ENCODE measurements at places on chromosomes 11 and 22.

- DNase-seq: no peak
Observed at GRCh38 chr22:49491221-49491635, 336.4 kb downstream of the BRD1 start.

GRCh38 chr11:64357904-64358535 lies 942 bp upstream of the RPS6KA4 start:
- DNase-seq: no peak

GRCh38 chr11:130560000-130560780 lies 111.7 kb downstream of the ADAMTS15 start:
- no peak for DNase-seq

DNA sequence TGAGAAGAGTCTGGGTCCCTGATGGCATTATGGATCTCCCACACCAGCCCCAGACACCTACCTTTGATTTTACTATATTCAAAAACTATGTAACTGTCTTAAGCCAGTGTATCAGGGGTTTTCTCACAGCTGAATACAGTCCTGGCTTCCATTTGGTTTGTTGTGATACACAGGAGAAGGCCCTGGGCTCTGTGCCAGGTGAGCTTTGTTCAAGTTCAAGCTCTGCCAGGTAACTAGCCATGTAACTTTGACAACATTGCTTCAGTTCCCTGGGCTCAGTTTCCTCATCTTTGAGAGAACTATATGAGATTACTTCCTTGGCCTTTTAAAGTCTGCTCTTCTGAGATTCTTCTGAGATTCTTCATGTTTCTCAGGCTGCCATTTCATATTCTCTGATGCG lies 327.5 kb upstream of the TENM4 start:
- no peak for DNase-seq

- DNase-seq: no peak
Observed at GRCh38 chr11:120903686-120904085, 120.2 kb upstream of the TBCEL start.

GRCh38 chr11:92253945-92254344 lies 29.3 kb downstream of the FAT3 start:
- no peak for DNase-seq

GRCh38 chr11:37811349-37811748 lies 1213.3 kb upstream of the RAG2 start:
- no peak for DNase-seq

DNA sequence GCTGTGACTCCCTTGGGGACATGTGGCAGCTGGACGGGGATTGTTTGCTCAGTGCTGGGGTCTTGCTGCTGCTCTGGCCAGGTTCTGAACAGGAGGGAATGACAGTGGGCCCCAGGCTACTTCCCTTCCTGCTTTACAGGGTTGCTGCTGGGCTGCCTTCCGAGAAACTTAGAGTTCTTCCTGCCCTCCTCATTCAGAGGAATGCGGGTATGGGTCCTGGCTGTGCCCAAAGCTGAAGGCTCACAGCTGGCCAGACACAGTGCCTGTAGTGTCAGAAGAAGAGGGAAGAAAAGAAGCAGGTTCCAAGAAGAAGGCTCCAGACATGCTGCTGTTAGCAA lies 108.3 kb upstream of the PARVA start:
- DNase-seq: no peak

Data from activated CD4-positive, alpha-beta T cell treated with anti-CD3 and anti-CD28 coated beads, Interleukin-2, amount 50 U/mL, for 24 hours (primary cell).